WTC11 (cell line): ENCODE measurements at places on chromosomes 5 and 9.

GRCh38 chr9:69976152-69976551, 67.5 kb upstream of the MAMDC2 start:
- H3K4me1 ChIP-seq, result peaks cover 17% of the 10 kb centered on the region
- no peak overlapping the region for H3K4me3 ChIP-seq
- DNase-seq, result no peak
- no peak overlapping the region for H3K27ac ChIP-seq
- H3K36me3 ChIP-seq, result 0 out of 2 replicates have a peak, but pooled peaks cover 3% of the 10 kb centered on the region
- H3K27me3 ChIP-seq, result peaks cover 4% of the 10 kb centered on the region; the same call in 1 of the 2 replicates

GRCh38 chr9:5813824-5814223, 19.1 kb downstream of the ERMP1 start:
- H3K4me3 ChIP-seq, result no peak overlapping the region
- no peaks in the 10 kb centered on the region for H3K4me1 ChIP-seq
- peaks cover 29% of the 10 kb centered on the region for H3K36me3 ChIP-seq
- no peak for DNase-seq
- H3K27me3 ChIP-seq, result no peaks in the 10 kb centered on the region

GRCh38 chr9:134378901-134379338, 52.7 kb downstream of the RXRA start:
- no peak overlapping the region for H3K4me3 ChIP-seq
- DNase-seq, result no peak
- peaks cover 5% of the 10 kb centered on the region for H3K4me1 ChIP-seq

- peak; percentile 22 for DNase-seq
- H3K27ac ChIP-seq, result no peak overlapping the region
- H3K4me1 ChIP-seq, result peaks cover 14% of the 10 kb centered on the region
- H3K36me3 ChIP-seq, result peaks cover 5% of the 10 kb centered on the region; the same call in 1 of the 2 replicates
These were observed 73.9 kb upstream of the EFNA5 start for GRCh38 chr5:107744418-107745330.

DNA sequence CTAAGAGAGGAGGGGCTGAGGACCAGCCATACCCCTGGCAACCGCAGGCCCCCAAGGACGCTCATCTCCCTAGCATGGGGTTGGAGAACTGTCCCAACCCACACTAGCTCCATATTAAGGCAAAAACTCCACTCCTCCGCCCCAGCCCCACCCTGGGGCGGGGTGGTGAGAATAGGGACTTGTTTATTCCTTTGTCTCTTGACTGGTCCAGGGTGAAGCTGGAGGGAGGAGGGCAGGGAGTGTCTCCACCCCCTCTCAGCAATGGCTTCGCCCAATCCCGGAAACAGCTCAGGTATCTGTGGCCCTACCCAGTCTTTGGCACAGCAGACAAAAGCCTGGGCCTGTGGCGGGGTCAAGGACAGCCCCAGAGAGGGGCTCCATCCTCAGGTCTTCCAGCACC, 16.9 kb downstream of the PRRX2 start:
- H3K27ac ChIP-seq, result no peak overlapping the region
- no peaks in the 10 kb centered on the region for H3K36me3 ChIP-seq
- H3K4me1 ChIP-seq, result peaks cover 11% of the 10 kb centered on the region
- H3K27me3 ChIP-seq, result no peaks in the 10 kb centered on the region; the same call in 1 of the 2 replicates
- DNase-seq, result no peak
- H3K4me3 ChIP-seq, result no peak overlapping the region

DNA sequence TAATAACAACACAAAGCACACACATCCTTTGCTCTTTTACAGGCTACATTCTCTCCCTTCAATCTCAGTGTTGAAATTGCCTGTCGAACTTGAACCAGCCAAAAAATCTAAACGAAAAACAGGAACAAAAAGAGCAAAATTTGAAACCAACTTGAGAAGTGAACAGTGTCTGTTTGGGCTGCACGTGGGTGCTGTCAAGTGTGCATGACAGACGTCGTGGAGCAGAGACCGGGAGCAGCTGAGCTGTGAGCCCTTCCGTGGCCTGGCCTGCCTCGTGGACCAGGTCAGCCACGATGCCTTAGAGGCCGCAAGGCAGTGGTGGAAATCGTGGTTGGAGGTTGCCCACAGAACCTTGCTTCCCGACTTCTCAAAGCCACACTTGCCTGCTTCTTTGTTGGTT, 34.8 kb upstream of the DENND1A start:
- H3K27me3 ChIP-seq, result peaks cover 12% of the 10 kb centered on the region
- no peaks in the 10 kb centered on the region for H3K36me3 ChIP-seq
- no peak overlapping the region for H3K4me3 ChIP-seq
- DNase-seq, result no peak
- H3K4me1 ChIP-seq, result peaks cover 17% of the 10 kb centered on the region

DNA sequence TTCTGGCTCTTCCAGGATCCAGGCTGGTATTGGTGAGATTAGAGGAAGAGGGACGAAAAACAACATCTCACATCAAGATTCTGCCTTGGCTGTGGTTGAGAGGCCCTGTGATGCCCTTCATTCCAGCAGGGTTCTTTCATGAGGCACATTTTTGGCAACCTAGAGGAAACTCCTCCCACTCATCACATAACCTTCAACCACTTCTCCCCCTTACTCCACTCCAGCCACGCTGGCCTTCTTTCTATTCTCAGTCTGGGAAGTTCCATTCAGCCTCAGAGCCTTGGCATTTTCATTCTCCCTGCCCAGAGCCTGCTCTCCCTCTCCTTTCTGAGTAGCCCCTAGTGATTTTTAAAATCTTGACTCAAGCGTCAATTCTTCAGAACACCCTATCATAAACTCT, 337.5 kb downstream of the ZSWIM6 start:
- H3K4me1 ChIP-seq, result peaks cover 7% of the 10 kb centered on the region
- H3K27ac ChIP-seq, result no peak overlapping the region
- no peak for DNase-seq
- no peak overlapping the region for H3K4me3 ChIP-seq
- H3K27me3 ChIP-seq, result no peaks in the 10 kb centered on the region; the same call in 1 of the 2 replicates

DNA sequence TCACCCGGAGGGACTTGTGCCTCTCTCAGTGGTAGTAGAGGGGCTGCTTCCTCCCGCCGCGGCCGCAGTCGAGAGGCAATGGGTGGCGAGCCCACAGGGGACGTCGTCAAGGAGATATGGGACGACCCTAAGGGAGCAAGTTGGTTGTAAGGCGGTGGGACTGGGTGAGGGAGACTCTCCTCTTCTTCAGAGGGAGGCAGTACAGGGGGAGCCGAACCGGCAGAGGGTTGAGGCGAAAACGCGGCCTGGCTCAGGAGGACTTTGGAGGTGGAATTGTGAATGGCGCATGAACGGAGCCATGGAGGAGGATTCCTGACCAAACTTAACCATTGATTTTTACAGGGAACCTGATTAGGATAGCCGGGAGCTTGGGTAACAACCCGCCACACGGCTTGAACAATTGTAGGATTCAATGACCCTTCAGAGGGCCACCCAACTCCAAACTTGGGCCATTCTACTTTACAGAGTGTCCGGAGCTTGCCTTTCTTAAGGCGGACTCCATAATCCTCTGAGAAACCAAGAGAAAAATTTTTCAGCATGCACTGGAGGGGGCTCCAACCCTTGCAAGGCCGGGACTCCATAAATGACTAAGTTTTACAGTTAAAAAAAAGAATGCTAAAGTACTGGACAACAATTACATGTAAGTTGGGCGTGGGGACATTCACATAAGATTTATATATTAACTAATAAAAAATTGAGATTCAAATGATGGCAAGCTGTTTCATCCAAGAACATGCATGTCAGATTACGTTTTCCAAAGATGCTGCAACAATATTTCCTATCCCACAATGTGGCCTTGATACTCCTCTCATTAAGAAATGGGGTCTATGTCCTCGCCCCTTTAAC, 19.4 kb upstream of the RHOBTB3 start:
- peak; percentile 65 for DNase-seq
- H3K4me3 ChIP-seq, result peak overlapping the region; percentile 98
- H3K27ac ChIP-seq, result no peak overlapping the region
- peaks cover 20% of the 10 kb centered on the region for H3K4me1 ChIP-seq
- H3K27me3 ChIP-seq, result peaks cover 40% of the 10 kb centered on the region
